ENCODE measurements at places on chromosomes 12 and 14. TPM values are rescaled to one million over a fixed set of nuclear protein-coding genes. Genes with fewer than 3 reads are reported as not detected.

- DNase-seq, result no peak
Measured at GRCh38 chr12:132147423-132148367, 3.4 kb downstream of the NOC4L start.

- DNase-seq, result no peak
Measured at GRCh38 chr12:55624056-55624455, 12.6 kb upstream of the OR10P1 start.

OR10G3 gene
- not detected for total RNA-seq

DNA sequence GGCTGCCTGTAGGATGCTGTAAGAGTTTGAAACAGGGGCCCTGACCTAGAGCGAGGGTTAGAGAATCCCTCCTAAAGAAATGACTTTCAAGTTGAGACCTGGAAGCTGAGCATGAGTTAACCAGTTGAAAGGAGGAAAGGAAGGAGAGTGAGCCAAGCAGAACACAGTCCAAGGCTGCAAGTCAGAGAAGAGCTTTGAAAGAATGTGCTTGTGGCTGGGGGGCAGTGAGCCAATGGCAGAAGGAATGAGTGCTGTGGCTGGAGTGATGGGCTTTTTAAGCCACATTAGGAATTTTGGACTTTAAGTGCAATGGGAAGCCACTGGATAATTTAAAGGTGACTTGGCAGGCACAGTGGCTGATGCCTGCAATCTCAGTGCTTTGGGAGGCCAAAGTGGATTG is 18.1 kb downstream of the CDKN1B start:
- no peak for DNase-seq

DNA sequence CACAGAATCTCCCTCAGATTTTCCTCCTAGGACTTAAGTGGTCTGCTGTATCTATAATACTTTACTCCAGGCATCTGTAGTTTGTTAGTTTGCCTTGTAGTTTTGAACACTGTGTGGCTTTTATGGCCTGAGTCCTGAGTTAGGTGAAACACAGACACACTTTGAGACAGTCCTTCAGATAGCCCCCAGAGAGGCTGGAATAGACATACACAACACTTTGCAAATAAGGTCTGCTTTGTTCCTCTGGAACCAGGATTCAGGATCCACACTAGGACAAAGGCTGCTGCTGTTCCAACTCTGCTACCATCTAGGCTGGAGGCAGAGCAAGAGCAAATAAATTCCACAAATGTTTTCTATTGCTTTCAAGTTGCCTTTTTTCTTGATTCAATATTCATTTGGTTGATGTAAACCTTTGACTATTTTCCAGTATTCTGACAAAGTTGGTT is 41.4 kb upstream of the INSM2 start:
- DNase-seq, result no peak

- peak; percentile 12 for DNase-seq
Measured at GRCh38 chr12:126747530-126748149, 1519.3 kb upstream of the TMEM132C start.

EML5 gene
- total RNA-seq, result 1.2 TPM

DNA sequence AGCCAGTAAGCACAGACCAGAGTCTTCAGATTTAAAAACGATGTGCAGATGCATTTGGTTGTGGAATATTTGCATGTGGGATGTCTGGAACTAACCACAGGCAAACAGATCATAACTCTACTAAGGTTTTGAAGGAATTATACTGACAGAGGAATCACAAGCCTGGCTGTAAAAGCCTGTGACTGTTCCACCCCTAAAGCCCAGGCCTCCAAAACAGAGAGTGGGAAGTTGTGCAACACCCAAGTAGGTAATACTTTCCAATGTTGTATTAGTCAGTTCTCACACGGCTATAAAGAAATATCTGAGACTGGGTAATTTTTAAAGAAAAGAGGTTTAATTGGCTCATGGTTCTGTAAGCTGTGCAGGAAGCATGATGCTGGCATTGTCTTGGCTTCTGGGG is 68.1 kb upstream of the DCD start:
- no peak for DNase-seq

DNA sequence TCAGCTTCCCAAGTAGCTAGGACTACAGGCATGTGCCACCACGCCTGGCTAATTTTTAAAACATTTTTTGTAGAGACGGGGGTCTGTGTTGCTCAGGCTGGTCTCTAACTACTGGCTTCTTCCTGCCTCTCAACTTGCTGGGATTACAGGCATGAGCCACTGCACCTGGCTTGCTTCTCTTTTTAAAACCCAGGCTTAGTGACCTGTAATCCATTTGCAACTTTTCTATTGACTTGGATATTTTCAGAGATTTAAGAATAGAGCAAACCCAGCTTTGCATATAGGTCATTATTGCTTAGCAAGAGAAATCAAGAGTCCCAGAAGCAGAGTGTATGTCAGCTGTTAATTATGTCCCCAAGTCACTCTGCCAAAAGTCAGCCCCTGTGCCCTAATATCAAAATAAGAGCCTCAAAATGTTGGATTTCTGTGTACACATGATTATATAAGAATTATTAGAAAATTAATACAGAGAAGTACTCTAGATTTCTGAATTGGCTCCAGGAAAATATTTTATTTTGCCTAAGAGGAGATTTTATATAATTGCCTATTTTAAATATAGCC is 24.9 kb downstream of the TCP11L2 start:
- no peak for DNase-seq

DNA sequence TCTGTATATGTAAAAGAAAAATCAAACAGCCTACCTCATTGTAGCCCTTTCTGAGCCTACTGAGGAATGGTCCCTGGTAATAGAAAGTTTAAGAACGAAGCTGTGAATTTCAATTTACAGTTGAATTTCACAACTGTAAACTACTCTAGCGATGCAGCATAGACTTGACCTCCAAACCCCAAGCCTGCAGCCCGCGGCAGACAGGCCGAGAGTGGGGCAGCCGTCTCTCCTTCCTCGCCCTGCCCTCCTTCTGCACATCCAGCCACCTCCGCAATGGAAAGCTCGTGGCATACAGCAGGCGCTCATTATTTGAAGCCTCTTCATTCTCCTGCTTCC is 15.3 kb downstream of the RNASE2 start:
- no peak for DNase-seq

AKAP3 gene
- total RNA-seq, result 1.8 TPM

IL26 gene
- total RNA-seq, result not detected

DNA sequence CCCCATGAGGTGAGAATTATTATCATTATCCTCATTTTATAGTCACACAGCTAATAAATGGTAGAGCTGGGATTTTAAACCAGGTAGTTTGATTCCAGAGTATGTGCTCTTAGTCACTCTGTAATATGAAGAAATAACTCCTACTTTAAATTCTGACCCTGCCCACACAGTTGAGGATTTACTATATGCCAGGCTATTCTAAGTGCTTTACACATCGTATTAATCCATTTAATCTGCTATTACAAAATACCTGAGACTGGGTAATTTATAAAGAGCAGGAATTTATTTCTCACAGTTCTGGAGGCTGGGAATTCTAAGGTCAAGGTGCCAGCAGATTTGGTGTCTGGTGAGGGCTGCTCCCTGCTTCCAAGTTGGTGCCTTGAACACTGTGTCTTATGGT is 19.6 kb upstream of the WIF1 start:
- DNase-seq, result no peak

DNA sequence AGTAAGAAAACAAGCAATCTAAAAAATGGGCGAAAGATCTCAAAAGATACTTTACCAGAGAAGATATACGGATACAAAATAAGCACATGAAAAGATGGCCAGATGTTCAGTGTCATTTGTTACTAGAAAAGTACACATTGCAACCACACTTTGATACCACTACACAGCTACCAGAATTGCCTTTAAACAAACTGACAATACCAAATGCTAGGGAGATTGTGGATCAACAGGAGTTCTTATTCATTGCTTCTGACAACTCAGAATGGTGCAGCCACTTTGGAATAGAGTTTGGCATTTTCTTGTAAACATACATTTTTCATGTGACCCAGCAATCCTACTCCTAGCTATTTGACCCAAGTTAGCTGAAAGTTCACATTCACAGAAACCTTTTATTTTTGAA is 136.3 kb downstream of the FUT8 start:
- no peak for DNase-seq

DNA sequence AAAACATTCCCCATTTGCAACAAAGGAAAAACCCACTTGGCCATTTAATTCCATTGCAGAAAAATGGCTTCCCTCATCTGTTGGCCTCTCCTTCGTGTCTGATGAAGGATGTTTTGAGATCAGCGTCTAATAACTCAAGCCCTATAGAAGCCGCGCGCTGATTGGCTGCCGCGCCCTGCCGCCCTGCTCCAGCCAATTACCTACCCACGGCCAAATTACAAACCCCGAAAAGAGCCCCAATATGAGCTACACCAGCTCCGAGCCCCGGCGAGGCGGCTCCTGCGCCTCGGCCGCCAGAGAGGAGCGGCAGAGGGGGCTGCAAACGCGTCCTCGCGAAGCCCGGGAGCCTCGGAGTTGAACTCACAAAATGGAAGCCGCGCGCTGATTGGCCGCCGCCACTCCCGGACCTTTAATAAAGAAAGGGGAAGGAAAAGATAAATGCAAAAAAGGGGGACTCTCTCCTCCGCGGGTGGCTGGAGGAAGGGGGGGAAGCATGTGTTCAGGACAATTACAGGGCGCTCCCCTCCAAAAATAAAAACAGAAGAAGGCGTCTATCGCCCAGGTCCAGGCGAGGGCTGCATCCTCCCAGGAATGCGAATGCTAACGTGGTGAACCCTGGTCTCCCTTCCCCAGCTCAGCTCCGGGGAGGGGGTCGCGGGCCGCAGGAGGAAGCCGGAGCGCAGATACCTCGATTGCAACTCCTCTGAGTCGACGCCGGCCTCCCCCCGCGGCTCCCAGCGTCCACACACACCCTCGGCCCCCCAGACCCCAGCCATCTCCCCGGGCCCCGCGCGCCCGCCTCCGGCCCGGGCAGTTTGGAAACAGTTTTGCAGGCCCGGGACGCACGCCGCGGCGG is 738 bp upstream of the SETD1B start:
- peak; percentile 83 for DNase-seq

MGST1 gene
- total RNA-seq, result 285 TPM

DNA sequence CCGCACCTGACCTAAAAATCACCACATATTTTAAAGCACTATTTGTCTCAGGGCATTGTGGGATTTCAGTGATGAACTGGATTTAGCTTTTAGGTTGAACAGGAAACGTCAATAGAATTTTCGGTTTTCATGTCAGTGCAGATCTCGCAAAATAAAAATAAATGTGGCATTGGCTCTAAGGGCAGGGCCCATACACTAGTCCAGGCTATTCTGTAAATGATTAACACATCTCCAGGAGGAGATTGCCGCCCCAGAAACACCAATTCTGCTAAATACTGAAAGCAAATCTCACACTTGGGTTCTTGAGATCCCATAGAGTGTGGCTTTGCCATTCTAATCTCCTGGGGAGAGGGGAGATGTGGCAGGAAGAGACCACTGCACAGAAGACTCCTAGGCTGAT is 1494.0 kb upstream of the TMEM132C start:
- no peak for DNase-seq

DNA sequence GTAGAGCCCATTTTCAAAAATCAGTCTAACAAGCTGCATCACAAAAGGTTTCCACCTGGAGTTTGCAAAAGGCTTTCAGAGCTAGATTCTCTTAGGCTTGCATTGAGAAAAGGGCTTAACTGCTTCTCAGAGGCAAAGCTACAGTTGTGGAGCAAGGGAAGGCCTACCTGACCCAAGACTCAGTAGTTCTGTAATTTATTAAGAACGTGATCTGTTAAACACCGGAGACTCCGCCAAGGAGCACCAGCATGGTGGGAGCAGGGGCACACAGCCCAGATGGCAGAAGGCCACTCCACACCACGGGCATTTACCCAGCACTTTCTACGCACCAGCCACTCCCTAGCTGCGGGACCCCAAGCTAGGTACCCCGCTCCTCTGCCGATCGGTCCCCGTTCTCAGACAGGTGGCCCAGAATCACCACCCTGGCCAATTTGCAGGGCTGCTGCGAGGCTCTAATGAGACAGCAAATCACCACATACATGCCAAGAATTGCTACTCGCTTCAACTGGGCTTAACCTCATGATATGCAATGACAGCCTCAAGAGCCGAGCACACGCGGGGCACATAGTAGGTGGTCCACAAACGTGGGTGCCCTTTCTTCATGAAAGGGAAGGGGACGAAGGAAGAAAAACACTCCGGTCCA is 1.5 kb downstream of the ITPK1 start:
- no peak for DNase-seq

DNA sequence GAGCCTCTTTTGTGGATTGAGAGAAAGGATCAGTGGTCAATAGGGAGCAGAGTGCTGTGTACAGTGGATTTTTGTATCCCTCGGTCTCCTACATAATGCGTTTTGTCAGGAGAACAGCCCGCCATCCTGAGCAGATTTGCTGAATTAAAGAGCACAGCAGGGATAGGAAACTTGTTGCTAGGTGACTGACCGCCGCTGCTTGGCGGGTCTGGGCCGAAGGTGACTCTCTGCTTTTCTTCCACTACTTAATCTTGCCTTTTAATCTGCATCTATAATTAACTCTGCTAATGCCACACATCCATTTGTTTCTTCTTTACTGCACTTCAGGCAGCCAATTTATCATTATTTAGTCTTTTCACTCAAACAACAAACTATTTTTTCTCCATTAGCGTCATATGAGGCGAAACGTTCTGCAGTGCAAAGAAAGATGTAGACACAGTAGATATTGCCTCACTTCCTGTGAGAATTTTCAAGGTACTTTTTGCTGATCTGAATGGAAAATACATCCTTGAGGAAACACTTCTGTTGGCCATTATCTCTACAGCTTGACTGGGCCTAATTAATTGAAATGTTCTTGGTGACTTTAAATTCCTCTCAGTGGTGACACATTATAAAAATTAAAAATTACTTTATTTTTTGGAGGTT is 108.0 kb downstream of the PPM1A start:
- DNase-seq, result peak; percentile 41

DNA sequence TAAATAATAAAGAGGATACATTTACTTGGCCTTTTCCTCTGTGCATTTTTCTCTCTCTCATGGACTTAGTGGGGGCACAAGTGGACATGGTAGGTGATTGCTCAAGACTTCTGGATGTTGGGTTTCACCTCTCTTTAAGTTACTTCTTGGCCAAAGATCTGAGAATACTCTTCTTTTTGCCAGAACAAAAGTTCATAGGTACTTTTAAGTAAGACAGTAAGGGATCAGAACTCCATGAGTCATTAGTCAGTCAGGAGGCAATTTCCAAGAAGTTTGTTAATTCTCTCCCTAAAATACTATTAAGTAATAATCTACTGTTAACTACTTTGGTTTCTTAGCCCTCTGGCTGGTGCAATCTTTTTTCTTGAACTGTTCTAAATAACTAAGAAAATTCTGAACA is 84.2 kb downstream of the GRIP1 start:
- no peak for DNase-seq

SYT1 gene
- 34.7 TPM for total RNA-seq

POTEM gene
- not detected for total RNA-seq

DNA sequence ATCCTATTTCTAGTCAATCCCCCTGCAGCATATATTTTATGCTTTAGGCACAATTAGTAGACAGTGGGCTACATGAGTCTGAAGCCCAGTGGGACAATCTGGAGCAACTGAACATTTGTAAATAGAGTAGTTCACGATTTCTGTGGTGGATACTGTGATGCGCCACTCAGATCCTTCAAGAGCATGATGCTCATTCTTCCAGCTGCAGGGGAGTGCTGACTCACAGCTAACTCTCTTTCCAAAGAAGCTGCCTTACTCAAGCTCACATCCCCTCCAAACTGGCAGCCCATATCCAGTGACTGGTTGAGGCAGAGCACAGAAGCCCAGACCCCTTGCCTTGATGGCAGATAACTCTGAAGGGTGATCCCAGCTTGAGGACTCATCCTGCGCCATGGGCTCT is 224.2 kb upstream of the EEA1 start:
- DNase-seq, result no peak

WSCD2 gene
- total RNA-seq, result 1.6 TPM
